Activated CD4-positive, alpha-beta T cell treated with anti-CD3 and anti-CD28 coated beads, Interleukin-2, amount 10 ng/mL, durations not matched to agents 7 days and 5 days (primary cell): ENCODE measurements at places on chromosomes 1 and 21. TPM values are rescaled to one million over a fixed set of nuclear protein-coding genes. Genes with fewer than 3 reads are reported as not detected.

NFASC gene
- 0.23 TPM for total RNA-seq

ROR1 gene
- total RNA-seq, result not detected

MAP10 gene
- total RNA-seq, result 3.1 TPM

ETV3 gene
- 33.3 TPM for total RNA-seq

HAO2 gene
- not detected for total RNA-seq

TMOD4 gene
- total RNA-seq, result 2.0 TPM

SPATA46 gene
- not detected for total RNA-seq

RGS16 gene
- 1.9 TPM for total RNA-seq

SYNC gene
- not detected for total RNA-seq
